Activated T-helper 17 cell treated with anti-CD3 and anti-CD28 coated beads, Interleukin-2, amount 50 U/mL, for 72 hours (primary cell): ENCODE measurements at places on chromosomes 12 and 14.

- no peak overlapping the region for H3K27ac ChIP-seq
- H3K4me3 ChIP-seq = no peak overlapping the region
- no peaks in the 10 kb centered on the region for H3K36me3 ChIP-seq
- H3K27me3 ChIP-seq = no peaks in the 10 kb centered on the region
Observed at GRCh38 chr14:83347874-83348273, 1814.2 kb upstream of the SEL1L start.

GRCh38 chr14:76931631-76932402 lies 96.7 kb downstream of the IRF2BPL start:
- no peaks in the 10 kb centered on the region for H3K27me3 ChIP-seq
- no peak for ATAC-seq
- no peaks in the 10 kb centered on the region for H3K36me3 ChIP-seq
- peaks cover 40% of the 10 kb centered on the region for H3K4me1 ChIP-seq
- peak overlapping the region; percentile 64 for H3K27ac ChIP-seq

DNA sequence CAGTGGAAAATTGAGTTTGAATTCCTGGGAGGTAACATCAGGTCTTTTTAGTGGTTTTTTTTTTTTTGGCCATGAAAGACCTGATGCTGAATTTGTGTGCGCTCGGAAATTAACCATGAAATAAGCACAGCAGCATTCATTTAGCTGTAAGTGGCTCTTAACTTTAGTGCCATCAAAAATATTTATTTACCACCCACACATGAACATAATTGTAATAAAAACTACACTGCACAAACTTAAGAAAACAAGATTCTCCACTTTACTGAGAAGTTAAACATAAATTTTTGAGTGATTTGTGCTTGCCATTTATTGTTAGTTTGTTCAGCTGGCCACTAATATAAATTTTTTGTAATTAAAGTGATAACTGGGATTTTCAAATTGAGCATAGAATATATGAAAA lies 2.4 kb downstream of the SLC41A2 start:
- H3K27me3 ChIP-seq = no peaks in the 10 kb centered on the region
- H3K4me3 ChIP-seq = no peak overlapping the region
- no peak for ATAC-seq
- H3K27ac ChIP-seq = no peak overlapping the region
- peaks cover 11% of the 10 kb centered on the region for H3K36me3 ChIP-seq
- peaks cover 12% of the 10 kb centered on the region for H3K4me1 ChIP-seq

DNA sequence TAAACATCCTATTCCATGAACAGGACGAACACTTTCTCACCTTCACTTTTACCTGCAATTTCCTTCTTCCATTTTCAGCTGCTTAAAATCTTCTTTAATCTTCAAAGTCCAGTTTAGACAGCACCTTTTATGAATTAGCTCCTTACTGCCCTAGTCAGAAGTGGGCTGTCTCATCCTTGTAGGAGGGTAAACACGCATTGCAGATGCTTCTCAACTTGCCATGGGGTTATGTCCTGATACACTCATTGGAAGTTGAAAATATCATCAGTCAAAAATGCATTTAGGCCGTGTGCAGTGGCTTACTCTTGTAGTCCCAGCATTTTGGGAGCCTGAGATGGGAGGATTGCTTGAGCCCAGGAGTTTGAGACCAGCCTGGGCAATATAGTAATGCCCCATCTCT lies 35.2 kb downstream of the HMGA2 start:
- H3K36me3 ChIP-seq = no peaks in the 10 kb centered on the region
- H3K27me3 ChIP-seq = peaks cover 11% of the 10 kb centered on the region
- ATAC-seq = no peak
- no peak overlapping the region for H3K27ac ChIP-seq
- no peak overlapping the region for H3K4me3 ChIP-seq

DNA sequence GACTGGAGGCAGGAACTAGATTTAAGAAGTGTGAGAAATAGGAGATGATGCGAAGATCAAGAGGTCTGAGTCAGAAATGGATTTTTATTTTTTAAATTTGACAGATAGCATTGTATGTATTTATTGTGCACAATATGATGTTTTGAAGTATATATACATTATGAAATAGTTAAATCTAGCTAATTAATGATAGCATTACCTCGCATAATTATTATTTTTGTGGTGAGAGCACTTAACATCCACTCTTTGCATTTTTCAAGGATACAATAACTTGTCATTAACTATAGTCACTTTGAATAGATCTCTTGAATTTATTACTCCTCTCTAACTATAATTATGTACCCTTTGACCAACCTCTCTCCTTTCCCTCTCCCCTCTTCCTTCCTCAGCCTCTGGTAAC lies 3.7 kb downstream of the SMOC1 start:
- no peak overlapping the region for H3K27ac ChIP-seq
- no peak for ATAC-seq
- peaks cover 44% of the 10 kb centered on the region for H3K27me3 ChIP-seq
- no peaks in the 10 kb centered on the region for H3K36me3 ChIP-seq
- H3K4me1 ChIP-seq = no peaks in the 10 kb centered on the region

DNA sequence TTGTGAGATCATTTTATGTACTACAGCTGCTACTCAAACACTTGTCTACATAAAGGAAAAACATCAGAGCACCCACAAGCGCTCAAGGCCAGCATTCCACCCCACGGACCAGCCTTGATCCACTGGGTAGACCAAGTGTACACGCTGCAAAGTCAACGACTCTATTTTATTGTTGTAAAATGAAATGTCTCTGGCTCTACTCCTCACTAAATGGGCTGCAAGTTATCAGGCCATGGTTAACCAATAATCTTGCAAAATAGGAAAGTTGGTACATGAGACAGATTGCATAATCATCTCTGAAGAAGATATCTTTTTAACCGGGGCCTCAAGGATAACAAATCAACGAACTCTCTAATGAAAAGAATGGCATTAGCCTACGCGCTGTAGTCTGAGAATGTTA lies 69.9 kb upstream of the FOXN3 start:
- no peak for ATAC-seq
- peaks cover 5% of the 10 kb centered on the region for H3K4me1 ChIP-seq
- peaks cover 17% of the 10 kb centered on the region for H3K36me3 ChIP-seq
- no peak overlapping the region for H3K4me3 ChIP-seq
- H3K27ac ChIP-seq = no peak overlapping the region

DNA sequence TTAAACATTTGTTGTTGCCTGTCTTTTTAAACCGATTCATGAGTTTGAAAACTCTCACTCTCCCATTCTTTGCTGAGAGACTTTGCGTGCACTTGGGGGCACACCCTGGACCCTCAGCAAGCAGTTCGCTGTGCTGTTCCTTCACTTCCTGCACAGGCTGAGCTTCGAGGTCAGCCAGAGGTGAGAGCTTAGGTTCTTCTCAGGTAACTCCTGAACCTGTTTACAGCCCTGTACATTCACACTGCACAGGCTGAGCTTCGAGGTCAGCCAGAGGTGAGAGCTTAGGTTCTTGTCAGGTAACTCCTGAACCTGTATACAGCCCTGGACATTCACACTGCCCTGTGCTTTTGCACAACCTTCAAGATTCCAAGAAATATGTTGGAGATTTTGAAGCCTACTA lies 9.8 kb upstream of the CLECL1 start:
- no peaks in the 10 kb centered on the region for H3K27me3 ChIP-seq
- peak overlapping the region; percentile 72 for H3K4me3 ChIP-seq
- H3K4me1 ChIP-seq = peaks cover 25% of the 10 kb centered on the region
- H3K27ac ChIP-seq = peak overlapping the region; percentile 73

- H3K27me3 ChIP-seq = no peaks in the 10 kb centered on the region
- no peaks in the 10 kb centered on the region for H3K36me3 ChIP-seq
- H3K4me1 ChIP-seq = peaks cover 3% of the 10 kb centered on the region
- no peak for ATAC-seq
Observed at GRCh38 chr14:59305836-59306555, 117.5 kb downstream of the DAAM1 start.

- H3K27me3 ChIP-seq = no peaks in the 10 kb centered on the region
- no peak overlapping the region for H3K4me3 ChIP-seq
- H3K36me3 ChIP-seq = no peaks in the 10 kb centered on the region
- H3K4me1 ChIP-seq = no peaks in the 10 kb centered on the region
Observed at GRCh38 chr14:43116341-43116740, 1390.7 kb downstream of the FSCB start.

DNA sequence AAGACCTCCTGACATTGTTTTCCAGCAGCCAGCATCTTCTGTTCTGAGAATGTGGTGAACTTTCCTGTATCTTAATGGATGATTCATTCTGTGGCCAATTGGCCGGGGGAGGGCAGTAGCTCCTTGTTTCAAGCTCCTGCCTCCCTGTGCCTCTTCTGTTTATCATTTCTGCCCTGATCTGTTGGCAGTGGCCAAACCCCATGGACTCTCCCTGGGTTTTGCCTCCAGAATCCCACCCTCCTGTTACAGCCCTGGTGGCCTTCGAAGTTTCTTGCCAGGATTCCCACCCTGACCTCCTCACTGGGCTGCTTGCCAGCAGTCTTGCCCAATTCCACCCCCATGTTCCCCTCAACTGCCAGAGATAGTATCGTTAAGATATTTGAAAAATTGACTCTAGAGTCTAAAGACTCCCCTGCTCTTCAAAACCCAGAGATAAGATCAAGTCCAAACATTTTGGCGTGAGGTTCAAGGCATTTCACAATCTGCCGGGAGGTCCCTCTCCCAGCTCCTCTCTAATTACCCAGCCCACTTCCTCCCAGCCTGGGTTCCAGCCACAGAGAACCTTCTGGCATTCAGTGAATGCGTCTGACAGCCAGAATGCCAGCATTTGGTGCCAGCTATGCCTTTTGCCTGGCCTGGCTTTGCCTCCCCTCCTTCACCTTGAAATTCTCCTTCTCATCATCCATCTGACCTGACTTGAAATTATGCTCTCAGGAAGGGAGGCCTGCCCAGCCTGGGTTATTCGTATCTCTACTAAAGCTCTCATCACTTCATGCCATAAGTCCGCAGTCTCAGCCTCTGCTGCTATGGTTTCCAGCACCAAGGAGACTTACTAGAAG lies 37.7 kb upstream of the TXNRD1 start:
- ATAC-seq = peak; percentile 80
- H3K4me1 ChIP-seq = peaks cover 6% of the 10 kb centered on the region
- H3K27me3 ChIP-seq = no peaks in the 10 kb centered on the region
- no peak overlapping the region for H3K4me3 ChIP-seq
- peak overlapping the region; percentile 6 for H3K27ac ChIP-seq

- ATAC-seq = no peak
- peak overlapping the region; percentile 83 for H3K27ac ChIP-seq
- peak overlapping the region; percentile 49 for H3K4me3 ChIP-seq
- H3K36me3 ChIP-seq = peaks cover 62% of the 10 kb centered on the region
- H3K4me1 ChIP-seq = peaks cover 23% of the 10 kb centered on the region
Observed at GRCh38 chr14:69715725-69716477, 51.0 kb upstream of the SRSF5 start.

- H3K4me3 ChIP-seq = no peak overlapping the region
- H3K27ac ChIP-seq = no peak overlapping the region
- H3K27me3 ChIP-seq = no peaks in the 10 kb centered on the region
- H3K4me1 ChIP-seq = no peaks in the 10 kb centered on the region
- no peak for ATAC-seq
Observed at GRCh38 chr12:129670256-129670920, 233.4 kb downstream of the TMEM132D start.

- peaks cover 11% of the 10 kb centered on the region for H3K4me1 ChIP-seq
- no peak overlapping the region for H3K27ac ChIP-seq
- peaks cover 31% of the 10 kb centered on the region for H3K27me3 ChIP-seq
- peak overlapping the region; percentile 65 for H3K4me3 ChIP-seq
Observed at GRCh38 chr12:53738406-53739213, 11.4 kb upstream of the CALCOCO1 start.

GRCh38 chr12:25186038-25186787 lies 8.7 kb downstream of the DNAI7 start:
- H3K27me3 ChIP-seq = no peaks in the 10 kb centered on the region
- H3K27ac ChIP-seq = peak overlapping the region; percentile 46
- H3K36me3 ChIP-seq = no peaks in the 10 kb centered on the region
- ATAC-seq = peak; percentile 68
